CD4-positive, alpha-beta T cell (primary cell): ENCODE measurements at places on chromosomes 5 and 9.

- no peak for DNase-seq
These were observed 467.5 kb upstream of the PAPPA start for GRCh38 chr9:115686069-115686468.

DNA sequence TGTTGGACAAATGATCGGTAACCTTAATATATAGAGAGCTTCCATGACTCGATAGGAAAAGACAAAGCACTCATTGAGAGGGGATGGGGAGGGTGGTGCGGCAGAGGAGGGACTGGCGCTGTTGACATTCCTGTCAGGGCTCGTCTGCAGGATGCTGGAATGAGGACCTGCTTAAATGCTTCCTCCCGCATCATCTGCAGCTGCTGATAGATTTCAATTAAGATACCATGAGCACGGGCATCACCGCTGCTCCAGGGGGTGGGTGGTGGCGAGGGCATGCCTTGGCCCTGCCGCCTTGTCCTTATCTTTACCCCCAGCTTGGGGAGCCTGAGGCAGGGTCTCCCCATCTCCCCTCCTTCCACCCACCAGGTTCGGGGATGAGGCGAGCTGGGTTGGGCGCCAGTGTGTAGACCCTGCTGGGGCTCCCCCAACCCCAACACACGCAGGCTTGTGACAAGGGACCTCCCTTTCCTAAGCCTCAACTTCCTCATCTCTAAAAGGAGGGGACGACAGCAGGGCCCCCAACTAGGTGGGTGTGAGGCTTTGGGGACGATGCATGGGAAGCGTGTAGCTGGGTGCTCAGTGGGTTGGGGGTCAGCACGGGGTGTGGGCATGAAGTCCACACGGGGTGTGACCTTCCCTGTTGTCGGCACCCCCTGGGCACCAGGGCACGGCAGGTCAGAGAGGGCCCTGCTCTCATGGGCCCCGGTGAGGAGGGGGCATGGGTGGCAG, 11.7 kb upstream of the QRFP start:
- no peak for DNase-seq

DNA sequence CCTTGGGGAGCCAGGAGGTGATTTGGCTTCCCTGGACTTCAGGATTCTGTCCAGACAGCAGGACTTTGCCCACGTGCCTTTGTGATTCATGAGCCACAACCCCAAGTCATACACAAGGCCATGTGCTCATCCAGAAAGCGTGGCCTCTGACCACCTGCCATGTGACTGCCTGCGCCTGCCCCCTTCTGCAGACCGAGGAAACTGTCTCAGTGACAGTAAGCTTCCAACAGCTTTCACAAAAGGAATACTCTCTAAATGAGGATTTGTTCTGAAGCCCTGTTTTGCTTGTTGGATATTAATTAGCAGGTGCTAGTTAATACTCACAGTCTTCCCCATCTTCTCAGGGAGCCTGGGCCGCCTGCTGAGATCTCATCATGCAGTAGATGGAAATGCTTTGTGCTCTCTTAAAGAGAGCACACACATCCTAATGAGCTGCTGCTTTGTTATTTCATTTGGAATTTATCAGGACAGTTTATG, 36.9 kb upstream of the ANGPTL2 start:
- DNase-seq, result no peak

DNA sequence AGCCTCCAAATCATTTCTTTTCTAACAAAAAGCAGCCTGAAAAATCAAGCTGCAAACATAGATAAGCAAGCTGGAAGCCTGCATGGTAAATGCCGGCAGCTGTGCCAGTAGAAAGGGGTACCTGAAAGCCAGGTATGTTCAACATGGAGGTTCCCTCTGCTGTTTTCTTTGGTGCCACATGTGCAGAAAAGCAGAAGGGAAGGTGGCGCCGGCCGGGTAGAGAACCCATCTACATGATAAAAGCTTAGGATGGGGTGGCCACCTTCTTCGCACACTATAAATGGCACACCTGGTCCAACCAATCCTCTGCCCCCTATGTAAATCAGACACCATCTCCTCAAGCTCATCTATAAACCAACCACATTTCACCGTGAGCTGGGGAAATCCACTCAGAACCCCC, 268.9 kb upstream of the IRX2 start:
- no peak for DNase-seq

DNA sequence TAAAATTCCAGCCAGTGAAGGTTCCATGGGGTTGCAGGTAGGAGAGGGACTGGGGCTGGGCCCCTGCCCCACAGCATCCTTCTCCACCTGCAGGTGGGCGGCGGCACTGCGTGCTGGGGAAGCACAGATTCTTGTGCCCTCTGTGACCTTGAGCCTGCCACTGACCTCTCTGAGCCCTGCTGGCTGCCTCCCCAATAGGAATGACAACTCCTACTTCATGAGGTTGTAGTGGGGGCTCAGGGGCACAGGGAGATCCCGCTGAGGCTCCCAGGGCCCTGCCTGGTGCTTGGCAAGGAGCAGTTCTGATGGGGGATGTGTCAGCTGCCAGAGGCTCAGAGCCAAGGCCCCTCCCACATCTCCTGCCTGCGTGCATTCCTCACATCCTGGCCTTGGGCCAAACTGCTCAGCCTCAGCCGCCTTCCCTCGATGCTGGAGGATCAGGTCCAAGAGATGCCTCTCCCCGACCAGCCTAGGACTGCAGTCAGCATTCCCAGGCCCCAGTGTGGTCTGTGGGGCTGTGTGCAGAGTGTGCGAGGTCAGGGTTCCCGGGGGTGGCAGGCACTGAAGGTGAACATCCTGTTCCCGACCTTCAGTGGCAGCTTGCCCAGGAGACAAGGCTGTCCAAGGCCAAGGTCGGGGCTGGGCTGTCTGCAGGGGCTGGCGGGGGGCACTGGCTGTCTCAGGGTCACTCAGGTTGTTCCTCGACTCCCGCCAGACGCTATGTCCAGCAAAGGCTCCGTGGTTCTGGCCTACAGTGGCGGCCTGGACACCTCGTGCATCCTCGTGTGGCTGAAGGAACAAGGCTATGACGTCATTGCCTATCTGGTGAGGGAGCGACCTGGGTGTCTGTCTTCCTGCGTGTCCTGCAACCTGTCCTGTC, 7.0 kb downstream of the ASS1 start:
- no peak for DNase-seq
